ENCODE measurements at places on chromosomes 4 and X.

DNA sequence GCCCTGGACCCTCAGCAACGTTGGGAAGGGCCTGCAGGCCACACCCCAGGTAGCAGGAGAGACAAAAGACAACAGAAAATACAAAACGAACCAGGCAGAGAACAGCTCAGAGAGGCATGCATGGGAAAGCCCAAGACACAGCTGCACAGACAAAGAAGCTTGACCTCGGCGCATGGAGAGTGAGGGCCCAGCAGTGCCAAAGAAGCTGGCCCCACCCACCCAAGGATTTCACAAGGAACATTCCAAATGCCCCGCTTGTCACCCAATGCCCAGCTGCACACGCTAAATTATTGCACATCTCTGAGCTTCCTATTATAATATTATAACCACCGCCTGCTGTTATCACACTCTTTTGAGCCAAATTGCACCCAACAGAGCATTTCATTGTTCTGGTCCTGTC is 147.7 kb upstream of the TBL1X start:
- no peak for DNase-seq

- no peak for DNase-seq
Measured at GRCh38 chr4:108203377-108203776, 34.6 kb upstream of the LEF1 start.

DNA sequence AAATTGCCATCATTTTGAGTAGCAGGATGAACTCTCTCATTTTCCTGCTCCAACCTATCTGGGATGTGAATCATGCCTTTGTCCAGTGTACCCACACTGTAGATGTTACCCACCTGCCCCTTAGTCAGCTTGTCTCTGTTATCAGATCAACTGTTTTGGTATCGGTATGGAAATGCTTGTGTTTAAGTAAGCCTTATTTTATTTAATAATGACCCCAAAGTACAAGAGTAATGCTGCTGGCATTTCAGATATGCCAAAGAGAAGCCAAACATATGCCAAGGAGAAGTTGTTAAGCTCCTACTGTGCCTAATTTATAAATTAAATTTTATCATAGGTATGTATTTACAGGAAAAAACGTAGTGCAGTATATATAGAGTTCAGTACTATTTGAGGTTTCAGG is 18.6 kb upstream of the RAP1GDS1 start:
- no peak for DNase-seq

- no peak for DNase-seq
Measured at GRCh38 chrX:16491461-16491860, 158.5 kb upstream of the S100G start.

DNA sequence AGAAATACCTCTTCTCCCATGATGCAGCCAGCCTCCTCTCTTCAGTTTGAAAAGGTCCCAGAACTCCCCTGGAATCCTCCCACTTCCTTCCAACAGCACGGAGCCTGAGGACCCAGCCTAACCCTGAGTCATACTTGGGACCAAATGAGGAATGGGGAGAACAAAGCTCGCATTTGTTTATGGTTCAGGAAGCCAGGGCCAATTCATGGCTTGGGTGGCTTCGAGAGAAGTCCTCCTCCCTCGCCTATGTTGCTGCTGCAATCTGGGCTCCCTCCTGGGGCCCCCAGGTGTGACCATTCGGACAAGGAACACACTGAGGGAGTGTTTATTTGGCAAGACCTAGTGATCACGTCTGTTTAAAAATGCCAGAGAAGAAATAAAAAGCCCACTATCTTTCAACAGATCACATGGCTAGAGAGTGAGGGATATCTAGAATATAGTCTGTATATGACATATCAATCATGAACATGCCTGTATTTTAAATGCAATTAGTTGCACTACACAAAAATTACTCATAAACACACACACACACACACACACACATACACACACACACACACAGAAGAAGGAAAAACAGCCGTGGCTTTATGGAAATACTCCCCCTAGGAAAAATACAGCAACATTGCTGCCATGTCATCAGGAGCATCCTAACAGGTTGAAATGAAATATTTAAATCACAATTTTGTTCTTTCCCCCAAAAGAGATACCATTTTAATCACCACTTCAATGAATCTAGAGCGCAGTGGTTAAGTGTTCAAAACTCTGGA is 155.7 kb upstream of the MAP3K15 start:
- DNase-seq: no peak

GRCh38 chr4:106659371-106659770 is 290.8 kb upstream of the GIMD1 start:
- DNase-seq: no peak

GRCh38 chr4:114577386-114577785 is 21.2 kb upstream of the UGT8 start:
- DNase-seq: no peak

DNA sequence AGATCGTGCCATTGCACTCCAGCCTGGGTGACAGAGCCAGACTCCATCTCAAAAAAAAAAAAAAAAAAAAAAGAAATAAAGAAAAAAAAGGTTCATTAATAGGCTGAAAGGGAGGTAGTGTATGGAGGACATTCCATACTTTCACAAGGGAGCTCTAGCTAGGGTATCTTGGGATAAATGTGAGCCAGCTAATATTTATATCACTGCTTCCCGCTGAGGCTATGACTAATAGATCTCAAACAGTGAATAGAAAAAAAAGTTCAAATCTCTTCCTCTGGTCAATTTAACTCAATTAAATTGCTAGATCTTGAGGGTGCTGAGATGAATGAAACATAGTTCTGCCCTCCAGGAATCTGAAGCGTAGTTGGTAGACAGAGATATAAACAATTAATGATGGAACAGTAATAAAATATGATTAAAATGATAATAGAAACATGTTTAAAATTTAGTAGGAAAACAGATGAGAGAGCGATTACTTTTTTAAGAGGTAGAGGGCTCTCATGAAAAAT is 55.7 kb upstream of the SHISA3 start:
- DNase-seq: no peak

DNA sequence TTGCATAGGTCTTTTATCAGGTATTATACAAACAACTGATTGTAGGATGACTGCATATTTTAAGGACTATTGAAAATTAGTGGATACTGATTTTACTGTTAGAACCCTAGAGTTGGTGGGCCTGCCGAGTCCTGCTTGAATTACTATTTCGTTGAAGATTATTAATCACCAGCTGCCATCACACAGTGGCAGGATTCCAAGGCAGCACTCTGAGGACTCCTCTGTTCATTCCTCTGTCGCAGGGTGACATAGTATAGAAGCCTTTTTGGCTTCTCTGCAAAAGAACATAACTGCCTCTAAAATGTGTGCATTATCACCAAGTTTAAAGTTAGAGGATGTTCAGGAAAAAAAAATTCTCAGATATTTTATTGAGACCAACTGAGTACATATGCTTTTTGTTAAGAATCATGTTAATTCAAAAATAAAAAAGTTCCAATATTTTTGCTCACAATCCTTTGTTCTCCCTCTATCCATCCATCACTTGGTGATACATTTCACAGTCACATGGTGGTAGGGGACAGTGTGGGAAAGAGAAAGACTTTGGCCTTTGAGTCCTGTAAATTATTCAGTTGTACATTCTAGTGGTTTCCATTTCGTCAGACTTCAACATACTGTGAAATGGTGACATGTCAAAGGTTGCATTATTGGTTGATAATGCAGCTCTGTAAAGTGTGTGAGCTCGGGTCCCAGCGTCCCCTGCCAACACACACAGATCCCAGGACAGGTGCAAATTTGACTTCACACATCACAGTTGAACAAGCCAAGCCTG is 332.5 kb downstream of the GRID2 start:
- DNase-seq: no peak

DNA sequence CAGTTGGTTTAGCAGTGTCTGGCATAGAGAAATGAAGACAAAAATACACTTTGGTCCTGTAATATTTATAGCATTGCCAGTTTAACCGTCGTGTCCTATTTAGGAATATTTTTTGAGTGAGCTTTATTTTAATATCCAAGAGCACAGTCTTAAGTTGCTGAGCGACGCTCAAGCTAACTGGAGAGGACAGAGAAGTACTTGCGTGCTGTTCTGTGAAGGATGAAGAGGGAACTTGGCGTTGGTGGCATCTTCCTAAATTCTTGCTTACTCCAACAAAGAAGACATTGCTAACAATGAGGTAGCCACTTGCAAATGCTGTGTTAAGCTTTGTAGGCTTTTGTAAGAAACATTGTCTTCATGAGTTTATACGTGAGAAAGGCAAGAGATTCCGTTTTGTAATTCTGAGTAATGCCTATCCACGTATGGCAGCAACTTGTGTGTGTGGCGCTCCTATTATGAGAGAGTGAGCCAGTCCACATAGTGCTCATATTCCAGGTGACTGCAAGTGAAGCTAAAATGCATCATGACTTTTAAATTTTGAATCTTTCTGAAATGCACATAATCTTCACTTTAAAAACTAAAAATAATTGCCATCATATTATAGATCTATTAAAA is 50.6 kb downstream of the SYNPO2 start:
- DNase-seq: no peak

- DNase-seq: no peak
Measured at GRCh38 chr4:14125375-14126129, 498.0 kb upstream of the BOD1L1 start.

DNA sequence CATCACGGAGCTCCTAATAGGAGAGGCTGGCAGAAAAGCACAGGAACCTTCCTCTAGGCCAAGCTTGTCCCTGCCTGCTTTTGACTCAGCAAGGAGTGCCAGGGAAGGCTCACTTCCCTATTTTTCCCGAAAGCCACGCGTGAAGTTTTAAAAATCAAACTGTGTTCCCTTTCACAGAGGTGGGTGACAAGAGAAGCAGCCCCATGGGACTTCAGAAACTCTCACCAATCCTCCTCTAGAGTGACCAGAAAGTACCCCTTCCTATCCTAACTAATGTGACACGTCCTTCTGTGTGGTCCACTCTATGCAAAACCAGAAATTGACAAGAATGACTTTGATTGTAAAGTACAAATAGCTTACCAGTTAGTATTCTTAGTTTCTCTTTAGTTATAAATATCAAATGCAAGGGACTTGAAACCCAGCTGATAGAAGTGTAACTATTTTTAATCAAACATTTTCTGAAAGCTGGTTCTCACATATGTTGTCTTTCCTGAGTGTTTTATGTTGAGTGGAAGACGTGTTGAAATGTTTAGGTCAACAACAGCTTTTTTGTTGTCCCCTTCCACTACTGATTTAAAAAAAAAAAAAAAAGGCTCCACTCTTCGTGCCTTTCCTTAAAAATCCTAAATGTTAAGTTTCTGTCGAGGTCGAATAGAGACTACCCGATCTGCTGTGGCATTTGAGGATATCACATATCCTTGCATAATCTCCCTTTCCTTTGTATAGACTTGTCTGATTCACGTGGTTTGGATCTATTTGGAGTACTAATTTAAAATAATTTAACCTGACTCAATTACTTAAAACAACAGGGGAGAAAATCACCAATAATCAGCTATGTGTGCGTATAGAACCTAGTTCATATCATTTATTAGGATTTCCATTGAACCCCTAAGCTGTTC is 42.1 kb downstream of the NFKB1 start:
- DNase-seq: no peak

DNA sequence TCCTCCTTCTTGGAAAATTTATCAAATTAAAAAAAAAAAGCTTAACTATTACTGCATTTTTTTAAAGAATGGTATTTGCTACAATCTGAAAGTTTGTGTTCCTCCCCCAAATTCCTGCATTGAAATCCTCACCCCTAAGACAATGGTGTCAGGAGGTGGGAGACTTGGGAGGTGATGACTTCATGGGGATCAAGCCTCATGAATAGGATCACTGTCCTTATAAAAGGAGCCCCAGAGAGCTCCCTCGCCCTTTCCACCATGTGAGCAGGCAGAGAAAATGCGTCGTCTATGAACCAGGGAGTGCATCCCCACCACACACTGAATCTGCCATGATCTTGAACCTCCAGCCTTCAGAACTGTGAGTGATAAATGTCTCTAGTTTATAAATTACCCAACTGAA is 38.0 kb downstream of the DHRSX start:
- DNase-seq: no peak
